T-helper 17 cell (primary cell): ENCODE measurements at places on chromosomes 6 and 20. TPM values are rescaled to one million over a fixed set of nuclear protein-coding genes. Genes with fewer than 3 reads are reported as not detected.
A peak's percentile ranks its signal among the peaks of the same experiment; 100 is the strongest.

DNA sequence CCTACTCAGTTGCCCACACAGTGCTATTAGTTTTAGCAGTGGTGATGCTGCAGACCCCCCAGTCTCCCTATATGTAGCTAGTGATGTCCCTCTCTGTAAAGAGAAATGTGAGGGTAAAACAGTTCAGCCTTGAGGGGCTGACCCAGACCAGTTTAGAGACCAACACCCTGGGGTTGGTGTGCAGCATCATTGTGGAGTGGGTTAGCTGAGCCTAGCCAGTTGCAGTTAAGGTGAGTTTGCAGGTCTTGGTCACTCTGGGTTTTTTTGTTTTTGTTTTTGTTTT, 401 bp upstream of the B3GALT4 start:
- H3K4me3 ChIP-seq = peak overlapping the region; percentile 91
- no peaks in the 10 kb centered on the region for H3K27me3 ChIP-seq
- H3K27ac ChIP-seq = peak overlapping the region; percentile 99
- DNase-seq = no peak
- H3K4me1 ChIP-seq = peaks cover 62% of the 10 kb centered on the region

GRCh38 chr6:32375739-32376529, 4.2 kb upstream of the TSBP1 start:
- H3K36me3 ChIP-seq = peaks cover 6% of the 10 kb centered on the region
- DNase-seq = no peak
- H3K4me3 ChIP-seq = no peak overlapping the region
- H3K27ac ChIP-seq = peak overlapping the region; percentile 47
- H3K4me1 ChIP-seq = peaks cover 3% of the 10 kb centered on the region

- H3K27me3 ChIP-seq = no peaks in the 10 kb centered on the region
- DNase-seq = no peak
- no peak overlapping the region for H3K27ac ChIP-seq
- H3K4me3 ChIP-seq = no peak overlapping the region
- peaks cover 7% of the 10 kb centered on the region for H3K4me1 ChIP-seq
- H3K36me3 ChIP-seq = no peaks in the 10 kb centered on the region
Measured at GRCh38 chr6:170142559-170142958, 148.3 kb downstream of the DLL1 start.

DNA sequence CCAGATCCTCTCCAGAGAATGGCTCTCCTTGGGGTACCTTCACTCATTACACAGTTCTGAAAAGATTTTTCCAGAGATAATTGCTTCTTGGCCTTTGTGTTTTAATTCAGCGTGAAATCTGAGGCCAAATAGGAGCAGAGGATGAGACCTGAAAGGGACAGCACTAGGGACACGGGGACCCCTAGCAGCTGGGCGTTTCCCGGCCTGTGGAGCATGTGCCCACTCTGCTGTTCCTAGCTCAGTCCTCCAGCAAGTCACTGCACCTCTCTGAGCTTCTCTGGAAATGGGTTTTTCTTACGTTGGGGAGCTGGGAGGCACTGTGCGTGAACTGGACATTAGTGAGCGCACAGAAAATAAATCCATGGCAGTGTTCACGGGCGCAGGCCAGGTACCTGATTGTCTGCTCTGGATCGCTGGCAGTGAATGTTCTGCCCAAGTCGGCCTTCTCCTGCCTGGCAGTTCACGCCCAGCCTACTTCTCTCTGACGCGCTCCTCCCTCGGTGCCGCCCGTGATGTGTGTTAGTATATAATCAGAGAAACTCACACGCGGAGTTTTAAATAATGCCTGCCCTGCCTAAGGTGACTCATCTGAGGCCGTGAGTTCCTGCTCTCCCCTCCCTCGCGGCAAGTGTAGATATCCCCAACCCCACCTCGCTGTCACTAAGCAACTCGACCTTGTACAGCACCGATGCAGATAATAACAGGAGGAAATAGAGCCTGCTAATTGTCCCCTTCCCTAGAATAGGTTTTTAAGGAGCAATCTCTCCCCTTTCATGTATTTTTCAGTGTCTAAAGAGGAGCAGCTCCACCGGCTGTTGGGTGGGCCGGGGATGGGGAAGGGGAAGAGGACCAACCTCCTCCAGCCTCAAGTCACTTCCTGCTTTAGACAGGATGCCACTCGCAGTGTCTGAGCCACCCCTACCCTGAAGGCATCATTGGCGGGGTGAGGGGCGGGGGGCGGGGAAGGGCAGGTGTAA, 2.7 kb upstream of the TUBB2A start:
- H3K27me3 ChIP-seq = no peaks in the 10 kb centered on the region
- peak; percentile 51 for DNase-seq
- H3K4me3 ChIP-seq = peak overlapping the region; percentile 64
- H3K4me1 ChIP-seq = peaks cover 32% of the 10 kb centered on the region

Gene ATP5F1E
- 57.8 TPM for total RNA-seq

GRCh38 chr6:158131926-158132325, 36.1 kb downstream of the SERAC1 start:
- H3K36me3 ChIP-seq = no peaks in the 10 kb centered on the region
- no peaks in the 10 kb centered on the region for H3K27me3 ChIP-seq
- H3K4me3 ChIP-seq = no peak overlapping the region
- peaks cover 5% of the 10 kb centered on the region for H3K4me1 ChIP-seq
